ENCODE measurements at places on chromosomes 11 and 22. TPM values are rescaled to one million over a fixed set of nuclear protein-coding genes. Genes with fewer than 3 reads are reported as not detected.

TREH gene
- total RNA-seq: not detected

PITPNM1 gene
- total RNA-seq: 80.0 TPM

MS4A12 gene
- total RNA-seq: not detected

OR5P2 gene
- total RNA-seq: not detected

CECR2 gene
- 4.8 TPM for total RNA-seq

GRCh38 chr11:106187860-106188456, 110.5 kb downstream of the AASDHPPT start:
- DNase-seq: no peak

- DNase-seq: no peak
These were observed 89.3 kb downstream of the BCR start for GRCh38 chr22:23269441-23270211.

DNA sequence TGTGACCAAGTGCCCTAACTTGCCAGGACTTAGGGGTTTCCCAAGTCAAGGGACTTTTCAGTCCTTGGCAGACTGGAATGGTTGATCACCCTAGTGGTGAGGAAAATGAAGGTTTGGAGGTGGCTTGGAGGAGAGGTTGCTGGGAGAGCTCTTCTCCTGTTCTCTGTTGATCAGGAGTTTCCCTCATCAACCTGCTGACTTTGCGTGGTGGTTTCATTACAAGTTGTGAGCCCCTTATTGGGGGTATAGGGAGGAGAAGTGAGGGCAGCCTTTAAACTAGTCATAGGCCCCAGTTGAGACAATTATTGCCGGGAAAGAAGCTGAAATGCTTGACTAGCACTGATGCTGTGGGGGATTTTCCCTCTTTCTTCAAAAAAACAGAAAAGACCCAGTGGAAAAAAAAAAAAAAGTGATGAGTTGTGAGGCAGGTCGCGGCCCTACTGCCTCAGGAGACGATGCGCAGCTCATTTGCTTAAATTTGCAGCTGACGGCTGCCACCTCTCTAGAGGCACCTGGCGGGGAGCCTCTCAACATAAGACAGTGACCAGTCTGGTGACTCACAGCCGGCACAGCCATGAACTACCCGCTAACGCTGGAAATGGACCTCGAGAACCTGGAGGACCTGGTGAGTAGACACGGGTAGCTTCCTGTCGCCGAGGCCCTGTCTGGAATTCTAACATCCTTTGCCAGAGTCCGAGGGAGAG, at the start of gene CXCR5:
Gene CXCR5, plus strand, starts transcription at position 525 of the 704 bp plus-strand sequence. Its CDS starts 50 bp downstream, at position 575.
- no peak for DNase-seq

- no peak for DNase-seq
These were observed 309.5 kb downstream of the CADM1 start for GRCh38 chr11:115194802-115195110.

DNA sequence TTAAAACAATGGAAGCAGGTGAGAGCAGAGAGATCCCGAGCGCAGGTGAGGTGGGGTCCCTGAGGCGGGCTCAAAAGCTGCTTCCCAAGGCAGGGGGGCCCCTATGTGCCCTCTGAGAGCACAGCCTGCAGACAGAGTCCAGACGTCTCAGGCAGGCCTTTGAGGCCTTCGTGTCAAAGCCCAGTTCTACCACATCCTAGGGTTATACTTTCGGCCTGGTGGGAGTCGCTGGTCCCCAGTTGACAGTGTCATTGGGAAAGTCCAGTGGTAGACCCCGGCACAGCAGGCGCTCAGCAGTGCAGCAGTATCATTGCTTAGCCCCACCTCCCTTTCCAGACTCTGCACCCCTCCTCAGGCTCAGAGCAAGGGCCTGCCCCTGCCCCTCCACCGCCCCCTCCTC, 9.1 kb downstream of the LINC01488 start:
- DNase-seq: no peak

DNA sequence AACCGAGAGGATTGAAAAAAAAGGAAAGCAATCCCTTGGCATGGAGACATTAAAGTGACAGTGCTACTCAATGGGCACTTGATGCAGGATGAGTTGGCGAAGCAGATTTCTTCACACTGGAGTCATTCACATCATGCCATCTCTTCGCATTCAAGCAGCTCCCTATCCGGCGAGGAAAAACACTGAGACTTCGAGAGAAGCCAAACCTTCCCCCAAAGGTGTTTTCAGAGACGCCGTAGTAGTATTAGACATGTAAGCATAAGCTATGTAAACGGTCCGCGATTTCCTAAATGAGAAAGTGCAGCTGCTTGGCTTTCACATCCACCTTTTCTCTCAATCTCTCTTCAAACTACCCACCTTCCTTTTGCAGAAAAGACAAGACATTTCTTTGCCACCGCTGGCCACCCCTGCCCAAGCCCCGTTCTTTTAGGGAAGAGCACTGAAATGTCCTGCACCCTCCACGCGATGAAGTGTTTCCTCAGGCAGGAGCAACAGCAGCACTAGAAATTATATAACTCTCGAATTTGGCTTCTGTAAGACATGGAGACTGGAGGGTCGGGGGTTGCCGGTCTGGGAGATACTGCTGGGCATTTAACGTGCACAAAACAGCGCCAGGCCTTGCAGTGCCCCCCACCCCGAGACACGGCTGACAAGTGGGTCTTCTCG, at the start of gene DLG2:
Gene DLG2, minus strand, starts transcription at position 13 of the 666 bp plus-strand sequence.
- peak; percentile 60 for DNase-seq

DNA sequence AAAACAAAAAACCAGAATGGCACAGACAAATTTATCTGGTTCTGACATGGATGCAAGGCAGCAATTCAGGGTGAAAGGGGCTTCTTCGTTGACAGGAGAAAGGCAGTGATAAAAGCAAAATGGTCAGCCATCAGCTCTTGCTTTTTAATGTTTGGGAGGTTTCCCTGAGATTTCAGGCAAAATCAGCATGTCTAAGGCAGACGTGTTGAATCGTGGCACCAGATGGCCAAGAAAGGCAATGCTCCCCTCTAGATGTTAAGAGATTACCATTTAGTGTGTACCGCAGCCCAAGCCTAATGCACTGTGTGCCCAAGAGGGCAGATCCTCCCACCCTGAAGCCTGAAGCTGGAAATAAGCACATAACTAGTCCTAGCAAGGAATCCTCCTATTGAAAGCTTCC, 88.8 kb upstream of the GALNT18 start:
- no peak for DNase-seq

GRCh38 chr11:16902781-16903378, 111.3 kb downstream of the PLEKHA7 start:
- DNase-seq: no peak

DNA sequence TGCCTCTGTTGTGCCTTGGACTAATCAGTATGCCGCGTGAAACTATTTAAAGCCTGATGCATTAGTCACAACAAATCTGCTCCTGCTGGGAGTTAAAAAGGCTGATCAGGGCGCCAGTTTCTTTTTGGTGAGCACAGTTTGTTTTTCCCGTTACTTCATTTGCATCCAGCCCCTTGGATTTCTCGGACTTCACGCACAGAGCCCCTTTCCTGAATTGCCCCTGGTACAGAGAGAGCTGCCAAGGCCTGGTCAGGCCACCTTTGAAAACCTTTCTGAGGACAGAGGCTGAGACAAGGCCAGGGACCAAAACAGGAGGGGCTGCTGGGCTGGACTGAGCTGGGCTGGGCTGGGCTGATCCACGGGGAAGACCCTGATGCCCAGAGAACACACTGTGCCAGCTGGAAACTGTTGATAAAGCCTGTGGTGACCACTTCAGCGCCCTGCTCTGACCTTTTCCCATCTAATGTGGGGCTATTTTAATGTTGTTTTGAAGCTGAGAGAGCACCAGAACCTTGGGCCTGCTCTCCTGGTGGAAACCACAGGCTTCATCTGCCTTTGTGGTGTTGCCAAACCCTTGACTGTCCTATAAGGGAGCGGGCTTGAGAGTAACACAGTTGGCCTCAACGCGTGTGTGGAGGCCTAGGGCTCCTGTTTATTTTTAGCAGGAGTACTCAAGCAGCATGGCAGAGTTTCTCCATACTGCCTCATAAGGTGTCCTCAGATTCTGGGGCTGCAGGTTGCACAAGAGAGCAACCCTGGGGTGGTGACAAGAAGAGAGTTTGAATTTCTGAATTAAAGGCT, 44.2 kb downstream of the NAV2 start:
- no peak for DNase-seq

DNA sequence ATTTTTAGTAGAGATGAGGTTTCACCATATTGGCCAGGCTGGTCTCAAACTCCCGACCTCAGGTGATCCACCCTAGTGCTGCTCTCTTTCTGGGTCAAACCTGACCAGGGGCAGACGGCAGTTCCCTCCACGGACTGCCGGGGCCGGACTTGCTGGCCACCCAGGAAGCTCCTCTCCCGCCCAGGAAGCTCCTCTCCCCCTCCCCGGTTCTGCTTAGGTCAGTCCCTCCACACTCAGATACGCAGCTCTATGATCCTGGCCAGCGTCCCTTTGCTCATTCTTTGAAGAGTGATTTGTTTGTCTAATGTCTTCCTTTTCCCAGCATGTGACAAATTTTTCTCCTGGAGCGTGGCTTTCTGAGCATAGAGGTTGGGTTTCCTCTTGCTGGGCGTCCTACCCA, 125.3 kb upstream of the B3GAT1 start:
- peak; percentile 23 for DNase-seq

GRCh38 chr11:74694136-74694930, 36.9 kb downstream of the CHRDL2 start:
- DNase-seq: no peak

DNA sequence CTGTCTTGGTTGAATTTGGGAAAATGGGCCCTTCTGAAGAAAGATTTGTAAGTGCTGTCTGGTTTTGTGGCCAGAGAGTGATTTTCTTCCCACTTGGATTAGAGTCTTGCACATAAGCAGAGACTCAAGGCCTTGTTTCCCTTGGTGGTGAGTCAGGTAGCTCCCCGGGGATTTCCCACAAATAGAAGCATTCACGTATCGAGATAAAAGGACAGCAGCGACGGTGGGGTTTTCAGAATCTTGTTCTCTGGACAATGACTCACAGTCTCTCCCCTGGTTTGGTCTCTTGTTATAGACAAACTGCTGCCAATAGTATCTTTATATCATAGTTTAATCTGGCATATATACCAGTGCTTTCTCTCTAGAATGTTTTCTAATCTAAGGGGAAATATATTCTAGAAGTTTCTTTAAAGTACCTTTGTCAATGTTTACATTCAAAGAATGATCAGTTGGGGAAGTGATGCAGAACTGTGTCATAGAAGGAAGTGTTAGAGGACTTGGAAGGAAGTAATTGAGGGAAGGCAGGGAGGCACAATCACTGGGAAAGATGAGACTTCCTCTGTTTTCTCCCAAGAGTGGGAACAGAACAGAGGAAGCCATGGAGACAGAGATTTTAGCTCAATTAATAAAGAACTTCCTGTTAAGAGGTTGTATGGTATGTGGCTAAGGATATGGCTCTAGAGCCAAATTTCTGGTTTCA, 18.1 kb downstream of the POLA2 start:
- no peak for DNase-seq

DNA sequence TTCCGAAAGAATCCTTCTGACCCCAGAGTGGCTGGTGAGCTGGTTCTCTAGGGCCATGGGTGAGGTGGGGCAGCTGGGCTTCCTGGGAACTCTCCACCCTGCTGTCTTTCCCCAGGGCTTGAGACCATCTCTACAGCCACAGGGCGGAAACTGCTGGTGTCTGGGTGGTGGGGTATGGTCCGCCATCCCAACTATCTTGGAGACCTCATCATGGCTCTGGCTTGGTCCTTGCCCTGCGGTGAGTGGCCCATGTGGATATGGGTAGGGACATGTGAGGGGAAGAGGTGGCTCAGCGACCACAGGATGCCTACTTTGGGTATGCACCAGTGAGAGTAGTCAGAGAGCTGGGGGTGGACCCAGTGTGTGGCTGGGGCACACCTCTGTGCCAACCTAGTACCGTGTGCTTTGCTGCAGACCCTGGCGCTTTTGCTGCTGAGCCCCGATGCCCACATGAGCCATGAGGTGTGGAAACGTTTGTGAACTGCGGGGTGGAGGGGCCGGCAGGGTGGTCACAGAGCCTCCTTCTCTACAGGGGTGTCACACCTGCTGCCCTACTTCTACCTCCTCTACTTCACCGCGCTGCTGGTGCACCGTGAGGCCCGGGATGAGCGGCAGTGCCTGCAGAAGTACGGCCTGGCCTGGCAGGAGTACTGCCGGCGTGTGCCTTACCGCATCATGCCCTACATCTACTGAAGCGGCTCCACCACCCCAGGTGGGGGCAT, 2.0 kb downstream of the ZNHIT2 start:
- no peak for DNase-seq

- DNase-seq: no peak
These were observed 86.6 kb upstream of the ARHGAP32 start for GRCh38 chr11:129278586-129279319.

DNA sequence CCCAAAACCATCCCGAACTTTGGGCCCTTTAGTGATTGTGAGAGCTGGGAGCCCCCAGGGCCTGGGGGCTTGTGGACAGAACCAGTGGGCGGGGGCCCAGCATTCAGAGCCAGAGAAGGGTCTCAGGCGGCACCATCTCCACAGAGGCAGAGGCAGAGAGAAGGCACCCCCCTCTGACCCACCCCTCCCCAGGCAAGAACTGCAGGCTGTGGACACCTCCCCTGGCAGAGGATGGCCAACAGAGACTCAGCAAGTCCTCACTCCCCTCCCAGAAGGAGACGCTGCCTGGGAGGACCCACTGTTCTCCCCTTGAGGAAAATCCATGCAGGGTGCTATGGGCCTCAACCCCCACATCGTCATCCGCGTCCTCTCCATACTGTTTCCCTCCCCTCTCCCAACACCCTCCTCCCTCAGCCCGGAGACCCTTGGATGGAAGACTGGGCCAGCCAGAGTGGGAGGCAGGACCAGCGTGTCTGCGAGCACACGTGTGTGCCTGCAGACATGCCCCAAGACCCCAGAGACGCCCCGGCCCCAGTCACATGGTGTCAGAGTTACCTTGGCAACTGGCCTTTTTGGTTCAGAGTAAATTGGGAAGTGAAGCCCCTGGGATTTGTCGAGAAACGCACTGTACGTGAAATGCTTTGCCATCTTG, 42.6 kb downstream of the KCNC1 start:
- DNase-seq: no peak

DNA sequence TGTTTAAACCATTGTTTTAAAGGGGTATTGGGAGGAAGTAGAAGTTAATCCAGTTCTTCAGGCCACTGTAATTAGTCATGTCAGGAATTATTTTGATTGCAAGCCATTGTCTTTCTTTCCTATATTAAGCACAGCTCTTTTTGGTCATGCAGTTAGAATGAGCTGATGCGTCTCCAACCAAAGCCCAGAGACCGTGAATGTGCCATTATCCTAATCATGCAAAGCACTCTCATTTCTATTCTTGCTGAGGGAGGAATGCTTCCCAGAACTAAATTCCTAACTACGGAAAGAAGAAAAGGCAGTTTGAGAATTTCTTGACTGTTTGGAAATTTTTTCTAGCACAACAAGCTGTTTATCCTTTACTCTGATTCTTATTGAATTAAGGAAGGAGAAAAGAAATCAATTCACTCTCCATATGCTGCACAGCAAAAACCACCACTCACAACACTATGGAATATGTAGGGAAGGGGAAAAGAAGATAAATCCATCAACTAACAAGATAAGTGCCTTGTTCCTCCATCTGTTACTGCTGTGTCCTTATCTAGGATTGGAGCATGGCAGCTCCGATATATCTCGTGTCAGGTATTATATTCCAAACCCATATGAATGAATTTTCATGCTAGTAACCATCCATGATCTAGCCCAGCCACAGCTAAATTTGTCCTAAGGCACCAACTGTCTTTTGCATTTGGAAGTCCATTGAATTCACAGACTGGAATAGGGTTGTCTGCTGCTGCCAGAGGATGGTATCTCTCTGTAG, 70.8 kb downstream of the NTM start:
- no peak for DNase-seq
